Panc1 (cell line): ENCODE measurements at places on chromosomes 2 and 18. TPM values are rescaled to one million over a fixed set of nuclear protein-coding genes. Genes with fewer than 3 reads are reported as not detected.

PJVK gene
- 3.7 TPM for total RNA-seq

SCN1A gene
- not detected for total RNA-seq

MARCHF4 gene
- total RNA-seq: 1.3 TPM

IFIH1 gene
- 15.4 TPM for total RNA-seq

CELF4 gene
- total RNA-seq: not detected

- no peak for DNase-seq
Measured at GRCh38 chr2:17877811-17878280, 621 bp upstream of the KCNS3 start.

GRCh38 chr2:3099860-3100234 lies 277.8 kb downstream of the EIPR1 start:
- DNase-seq: no peak

GRCh38 chr18:48098538-48098937 lies 168.1 kb upstream of the SMAD2 start:
- no peak for DNase-seq

GRCh38 chr2:134457765-134458472 lies 204.0 kb downstream of the MGAT5 start:
- no peak for DNase-seq

GRCh38 chr2:18154259-18154658 lies 275.8 kb downstream of the KCNS3 start:
- no peak for DNase-seq

DNA sequence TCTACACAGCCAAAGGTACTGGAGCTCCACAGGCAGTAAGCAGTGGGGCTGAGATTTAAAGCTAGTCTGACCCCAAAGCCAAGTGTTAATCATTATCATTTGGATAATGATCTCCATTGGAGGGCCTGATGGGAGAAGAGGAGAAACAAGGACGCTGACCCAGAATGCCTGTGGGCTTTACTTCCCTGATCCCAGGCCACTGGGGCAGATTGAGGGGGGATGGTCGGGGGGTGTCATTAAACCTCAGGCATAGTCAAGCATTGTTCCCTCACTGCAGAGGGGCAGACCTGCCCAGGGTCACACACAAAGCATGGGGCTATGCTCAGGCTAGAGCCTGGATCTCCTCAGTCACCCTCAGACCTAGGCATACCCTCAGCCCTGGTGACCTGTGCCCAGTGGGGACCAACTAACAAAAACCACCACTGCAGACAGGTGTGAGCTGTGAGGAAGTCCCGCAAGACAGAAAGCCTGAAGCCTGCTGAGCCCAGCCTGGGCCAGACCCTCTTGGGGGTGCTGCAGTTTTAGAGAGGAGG lies 53.4 kb downstream of the SDC1 start:
- DNase-seq: no peak

DNA sequence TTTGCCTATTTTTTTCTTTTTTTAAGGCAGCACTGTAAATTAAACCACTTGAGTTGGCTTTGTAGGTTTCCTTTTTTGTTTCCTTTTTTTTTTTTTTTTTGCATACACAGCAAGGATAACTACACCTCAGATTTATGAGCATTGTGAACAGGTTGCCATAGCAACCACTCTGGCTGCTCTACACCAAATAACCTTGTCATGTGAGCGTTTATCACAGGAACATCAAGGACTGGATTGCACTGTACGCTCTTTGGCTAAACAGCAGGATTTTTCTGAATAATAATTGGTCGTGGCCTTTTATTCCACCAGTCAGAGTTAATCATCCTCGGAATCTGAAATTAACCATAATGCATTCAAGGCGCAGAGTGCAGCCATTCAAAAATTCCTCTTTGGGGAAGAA lies 199.1 kb upstream of the SLC14A2 start:
- no peak for DNase-seq

DNA sequence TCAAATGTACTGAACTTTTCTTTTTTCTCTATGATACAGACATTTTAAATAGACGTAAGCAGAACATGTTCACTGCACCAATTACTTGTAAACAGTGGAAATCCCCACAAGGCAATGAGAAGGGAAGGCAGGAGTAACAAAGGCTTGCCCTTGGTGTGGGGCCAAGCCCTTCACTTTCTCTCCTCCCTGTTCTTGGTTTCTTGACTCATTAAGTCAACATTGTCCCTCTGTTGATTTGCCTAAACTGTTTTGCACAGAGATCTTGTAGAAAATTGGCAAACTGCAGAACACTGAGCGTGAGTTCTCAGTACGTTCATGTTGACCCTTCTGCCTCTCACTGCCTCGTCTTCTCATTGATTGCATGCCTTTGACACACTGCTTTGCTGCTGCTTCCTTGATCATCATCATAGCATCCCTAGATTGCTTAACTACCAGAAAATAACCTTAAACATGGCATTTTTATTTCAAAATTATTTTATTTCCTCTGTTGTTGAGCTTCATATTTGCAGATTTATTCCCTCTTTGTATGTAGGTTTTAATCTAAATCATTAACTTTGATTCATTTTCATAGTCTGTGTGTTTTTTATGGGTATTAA lies 257.7 kb downstream of the PTGR3 start:
- peak; percentile 91 for DNase-seq

GRCh38 chr2:235734168-235734567 lies 240.3 kb downstream of the AGAP1 start:
- DNase-seq: no peak

- DNase-seq: no peak
Measured at GRCh38 chr2:99554871-99555270, 65.1 kb upstream of the REV1 start.
